ENCODE measurements at places on chromosomes 6 and 20.
A peak's percentile ranks its signal among the peaks of the same experiment; 100 is the strongest.

GRCh38 chr20:34220561-34220960 is 20.7 kb upstream of the ASIP start:
- peak; percentile 58 for DNase-seq

DNA sequence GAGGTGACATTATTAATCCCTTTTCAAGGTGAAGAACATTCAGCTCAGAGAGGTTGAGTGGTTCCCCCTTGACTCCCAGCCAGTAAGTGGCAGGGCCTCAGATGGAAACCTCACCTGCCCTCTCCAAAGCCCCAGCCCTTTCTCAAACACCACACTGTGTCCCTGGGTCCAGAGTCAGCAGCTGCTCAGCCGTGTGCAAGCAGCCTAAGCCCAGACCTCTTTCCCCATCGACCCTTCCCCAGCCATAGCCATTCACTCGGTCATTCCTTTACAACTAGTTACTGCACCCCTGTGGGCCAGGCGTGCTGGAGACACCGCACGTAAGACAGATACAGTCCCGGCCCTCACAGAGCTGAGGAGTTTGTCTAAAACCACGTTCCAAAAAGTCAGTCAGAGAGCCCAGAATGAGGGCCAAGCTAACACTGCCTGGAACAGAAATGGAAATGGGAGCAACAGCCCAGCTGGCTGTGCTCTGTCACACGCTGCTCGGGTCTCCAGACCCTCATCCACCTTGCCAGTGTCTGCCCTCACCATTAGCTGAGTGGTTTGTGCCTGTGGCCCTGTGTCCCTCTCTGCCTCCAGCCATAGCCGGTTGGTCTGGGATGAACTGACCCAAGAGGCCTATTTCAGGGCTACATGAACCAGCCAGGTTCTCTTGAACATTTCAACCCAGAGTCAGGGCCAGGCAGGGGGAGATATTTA is 29.6 kb downstream of the ZC3H12D start:
- no peak for DNase-seq

- DNase-seq, result no peak
Observed at GRCh38 chr6:27977387-27977786, 20.3 kb downstream of the OR2B6 start.

DNA sequence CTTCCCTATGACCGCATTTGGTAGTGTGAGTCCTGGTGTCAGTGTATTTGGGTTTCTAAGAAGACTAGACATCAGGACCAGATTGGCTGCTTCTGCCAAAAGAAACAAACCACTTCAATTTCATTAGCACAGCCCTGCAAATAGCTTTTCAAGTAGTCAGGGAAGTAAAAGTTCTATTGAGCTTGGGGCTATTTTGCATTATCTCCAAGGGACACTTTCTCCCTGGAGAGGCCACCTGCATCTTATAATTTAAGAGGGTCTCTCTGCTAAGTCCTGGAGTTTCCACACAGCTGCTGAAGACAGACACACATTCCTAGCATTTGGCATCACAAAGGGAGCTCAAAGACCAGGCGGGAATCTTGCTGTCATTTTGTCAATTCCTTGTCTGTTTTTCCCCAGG is 141.2 kb downstream of the BMP2 start:
- no peak for DNase-seq

DNA sequence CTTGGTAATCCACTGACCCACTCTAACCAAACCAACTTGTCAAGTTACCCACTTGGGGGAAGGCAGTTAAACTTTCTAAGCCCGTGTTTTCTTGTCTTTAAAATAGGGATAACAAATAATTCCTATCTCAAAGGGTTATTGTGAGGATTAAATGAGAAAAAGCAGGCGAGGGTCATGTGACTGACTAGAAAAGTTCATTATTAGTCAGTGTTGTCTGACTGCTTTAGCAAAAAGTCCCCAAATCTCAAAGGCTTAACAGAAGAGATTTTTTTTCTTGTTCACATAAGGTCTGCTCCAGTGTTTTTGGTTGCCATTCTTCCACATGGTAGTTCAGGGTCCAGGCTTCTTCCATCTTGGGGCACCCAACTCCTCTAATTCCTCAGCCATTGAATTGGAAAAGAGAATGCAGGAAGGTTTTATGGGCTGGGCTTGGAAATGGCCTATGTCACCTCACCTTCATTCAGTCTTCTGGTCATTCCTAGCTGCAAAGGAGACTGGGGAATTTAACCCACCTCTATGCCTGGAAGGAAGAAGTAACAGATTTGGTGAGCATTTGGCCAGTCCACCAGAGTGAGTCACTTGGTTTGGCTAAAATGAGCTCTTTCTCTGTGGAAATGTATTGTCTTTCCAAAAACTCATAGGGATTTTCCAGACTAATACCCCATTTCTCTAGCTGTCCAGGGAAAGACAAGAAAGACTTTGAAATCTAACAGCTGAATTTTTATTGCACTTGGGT is 77.0 kb downstream of the CAP2 start:
- DNase-seq, result no peak

DNA sequence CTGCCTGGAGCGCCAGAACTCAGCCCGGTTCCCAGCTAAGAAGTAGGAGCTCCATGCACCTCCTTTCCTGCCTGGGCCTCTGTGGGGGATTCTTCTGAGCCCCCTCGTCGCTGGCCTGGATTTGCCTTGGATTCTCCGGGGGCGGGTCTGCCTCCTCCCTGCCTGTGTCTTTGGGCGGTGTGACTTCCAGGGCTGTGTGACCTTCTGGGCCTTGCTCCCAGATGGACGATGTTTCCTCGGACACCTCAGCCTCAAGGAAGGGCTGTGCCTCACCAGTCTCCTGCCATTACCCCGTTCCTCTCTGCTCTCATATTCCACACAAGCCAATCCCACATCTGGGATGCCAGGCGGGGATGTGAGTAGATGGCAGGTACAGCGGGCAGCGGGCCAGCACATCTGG is 76.8 kb downstream of the ERMARD start:
- no peak for DNase-seq

GRCh38 chr6:157596461-157596860 is 215.5 kb downstream of the ZDHHC14 start:
- DNase-seq, result no peak
